Neural crest cell (in vitro differentiated cells): ENCODE measurements at places on chromosomes 3 and 15.

DNA sequence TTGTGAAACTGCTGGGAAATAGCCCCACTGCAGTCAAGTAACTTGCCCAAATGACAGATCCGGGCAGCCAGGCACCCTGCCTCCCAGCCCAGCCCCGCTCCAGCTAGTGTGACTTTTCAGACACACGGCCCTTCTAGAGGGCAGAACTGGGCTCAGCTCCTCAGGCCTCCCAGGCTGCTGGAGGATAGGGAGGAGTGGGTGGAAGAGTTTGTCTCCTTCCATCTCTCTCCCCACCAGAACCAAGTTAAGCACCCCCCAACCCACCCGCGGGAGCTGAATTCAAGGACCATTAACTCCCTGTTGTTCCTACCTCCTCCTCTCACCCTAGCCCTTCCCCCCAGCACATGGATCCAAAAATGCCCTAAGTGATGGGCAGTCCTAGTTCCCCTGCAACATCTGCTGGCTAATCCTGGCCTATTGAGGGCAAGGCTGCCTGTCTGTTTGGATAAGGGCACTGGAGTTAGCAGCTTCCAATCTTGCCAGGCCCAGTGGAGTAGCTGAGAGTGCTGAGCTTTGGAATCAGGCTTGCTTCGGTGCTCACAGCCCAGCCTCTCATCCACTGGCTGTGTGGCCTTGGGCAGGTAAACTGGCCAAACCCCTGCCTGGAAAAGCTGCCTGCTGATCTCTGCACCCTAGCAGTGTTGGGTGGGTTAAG, 3.1 kb downstream of the CCDC33 start:
- no peak for DNase-seq

GRCh38 chr3:15510493-15510892, 11.0 kb downstream of the COLQ start:
- DNase-seq: no peak

GRCh38 chr3:72887705-72888545, at the start of gene GXYLT2:
Gene GXYLT2 (plus strand): TSS chr3:72888046. CDS start chr3:72888234, 188 bp downstream.
- DNase-seq: peak; percentile 53

DNA sequence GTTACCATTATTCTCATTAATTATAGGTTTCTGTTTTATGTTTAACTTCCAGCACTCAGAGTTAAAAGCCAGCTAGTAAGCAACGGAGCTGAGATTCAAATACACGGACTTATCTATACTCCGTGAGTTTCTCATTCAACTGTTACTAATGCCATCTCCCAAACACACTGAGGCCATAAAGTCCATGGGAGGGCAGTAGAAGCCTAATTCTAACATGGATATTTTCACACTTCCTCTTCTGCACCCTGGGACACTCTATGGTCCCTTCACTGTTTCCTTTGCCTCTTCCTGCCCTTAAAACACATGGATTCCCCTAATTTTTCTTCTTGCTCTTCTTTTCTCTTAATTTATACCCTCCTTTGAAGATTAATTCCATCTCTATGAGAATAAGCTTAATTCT, 245.0 kb downstream of the KLF13 start:
- DNase-seq: no peak

- no peak for DNase-seq
Measured at GRCh38 chr15:78630886-78631633, 9.9 kb downstream of the CHRNB4 start.

GRCh38 chr15:81724536-81724935, 321.3 kb downstream of the MEX3B start:
- no peak for DNase-seq

GRCh38 chr3:183449391-183449790, 21.0 kb upstream of the MCF2L2 start:
- no peak for DNase-seq

DNA sequence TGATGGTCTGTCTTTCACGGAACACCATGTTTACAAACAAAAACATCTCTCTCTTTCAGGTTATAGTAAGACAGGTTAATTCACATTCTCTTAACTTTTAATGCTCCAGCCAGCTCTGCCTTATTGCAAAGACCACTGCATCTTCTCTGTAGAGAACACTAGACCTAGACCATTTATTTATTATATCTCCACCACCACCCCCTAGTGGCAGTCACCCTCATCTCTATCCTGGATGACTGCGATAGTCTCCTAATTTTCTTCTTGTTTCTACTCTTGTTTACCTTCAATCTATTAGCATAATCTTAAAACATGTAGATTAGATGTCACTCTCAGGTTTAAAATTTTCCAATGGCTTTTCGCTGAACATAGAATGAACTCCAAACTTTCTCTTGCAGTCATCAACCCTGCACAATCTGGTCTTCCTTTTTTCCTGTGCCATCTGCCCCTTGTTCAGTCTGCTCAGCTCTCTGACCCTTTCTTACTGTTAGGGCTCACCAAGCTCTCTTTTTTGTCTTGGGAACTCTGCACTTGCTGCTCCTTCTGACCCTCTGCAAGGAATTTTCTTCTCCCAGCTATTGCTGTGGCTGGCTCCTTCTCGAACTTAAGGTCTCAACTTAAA, 155.6 kb downstream of the SQOR start:
- peak; percentile 20 for DNase-seq

DNA sequence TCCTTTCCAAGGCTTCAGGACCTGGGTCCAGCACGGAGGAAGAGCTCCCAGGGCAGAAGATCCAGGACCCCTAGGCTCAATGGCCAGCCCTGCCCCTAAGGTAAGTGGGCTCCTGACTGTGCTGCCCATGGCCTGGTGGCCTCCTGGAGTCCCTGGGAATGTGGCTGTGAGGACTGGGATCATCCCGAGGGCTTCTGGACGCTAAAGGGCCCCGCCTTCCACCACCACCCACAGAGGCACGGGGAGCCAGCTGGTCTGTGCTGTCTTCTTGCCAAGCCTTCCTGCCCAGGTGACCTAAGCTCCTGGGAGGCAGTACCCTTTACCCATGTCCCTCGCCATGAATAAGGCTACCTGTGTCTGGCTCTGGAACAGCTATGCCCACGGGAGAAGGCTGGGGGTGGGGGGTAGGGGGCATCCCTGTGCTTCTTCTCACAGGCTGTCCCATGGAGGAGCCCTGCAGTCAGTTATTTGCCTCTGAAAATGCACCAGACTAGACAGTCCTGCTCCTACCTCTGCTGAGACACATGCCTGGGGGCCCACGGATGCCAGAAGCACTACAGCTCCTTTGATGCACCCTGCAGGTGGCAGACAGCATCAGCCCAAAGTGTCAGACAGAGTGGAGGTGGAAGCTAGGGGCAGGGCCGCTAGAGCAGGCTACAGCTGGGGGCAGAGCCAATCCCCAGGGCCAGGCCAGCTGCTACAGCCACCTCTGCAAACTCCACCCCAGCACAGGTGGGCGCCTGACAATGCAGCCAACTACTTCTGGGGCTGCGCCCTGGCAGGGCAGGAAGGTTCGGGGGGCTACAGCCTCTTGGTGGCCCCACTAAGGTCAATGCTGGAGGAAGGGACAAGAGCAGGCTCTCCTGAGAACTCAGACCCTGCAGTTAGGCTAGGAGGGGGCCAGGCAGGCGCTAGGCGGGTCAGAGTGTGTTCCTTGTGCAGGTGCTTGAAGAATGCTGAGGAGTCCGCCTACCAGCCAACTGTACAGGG, 90.9 kb downstream of the SEC22A start:
- DNase-seq: no peak

GRCh38 chr15:66461917-66462316, 35.6 kb downstream of the SNAPC5 start:
- no peak for DNase-seq

- DNase-seq: no peak
Measured at GRCh38 chr3:94596887-94597566, 534.2 kb downstream of the NSUN3 start.

DNA sequence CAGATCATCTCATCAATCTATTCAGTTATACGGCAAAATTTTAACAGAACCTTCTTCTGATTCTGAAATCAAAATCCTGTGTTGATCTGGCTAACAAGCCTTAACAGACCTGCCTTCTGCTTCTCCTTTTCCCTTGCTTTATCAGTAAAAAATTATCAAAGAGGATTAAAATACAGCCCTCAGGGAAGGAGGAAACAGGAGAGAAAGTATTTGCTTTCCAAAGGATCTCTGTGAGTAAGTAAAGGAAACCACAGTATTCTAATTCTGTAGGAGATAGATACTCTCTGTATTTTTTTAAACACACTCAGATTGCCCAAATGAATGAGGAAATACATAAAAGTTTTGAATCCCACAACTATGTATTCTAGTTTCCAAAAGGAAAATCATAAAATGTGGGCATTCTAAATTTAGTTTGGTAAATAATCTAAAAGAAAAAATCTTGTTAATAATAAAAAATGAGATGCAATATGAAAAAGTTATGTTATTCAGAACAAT, 221.8 kb downstream of the ZIC1 start:
- no peak for DNase-seq

- DNase-seq: no peak
Measured at GRCh38 chr3:20396335-20396734, 210.3 kb upstream of the SGO1 start.

GRCh38 chr15:97057503-97057902, 727.0 kb downstream of the NR2F2 start:
- no peak for DNase-seq

- DNase-seq: no peak
Measured at GRCh38 chr15:28167042-28167441, 67.9 kb upstream of the OCA2 start.

- no peak for DNase-seq
Measured at GRCh38 chr15:67025719-67026609, 39.4 kb upstream of the SMAD3 start.

DNA sequence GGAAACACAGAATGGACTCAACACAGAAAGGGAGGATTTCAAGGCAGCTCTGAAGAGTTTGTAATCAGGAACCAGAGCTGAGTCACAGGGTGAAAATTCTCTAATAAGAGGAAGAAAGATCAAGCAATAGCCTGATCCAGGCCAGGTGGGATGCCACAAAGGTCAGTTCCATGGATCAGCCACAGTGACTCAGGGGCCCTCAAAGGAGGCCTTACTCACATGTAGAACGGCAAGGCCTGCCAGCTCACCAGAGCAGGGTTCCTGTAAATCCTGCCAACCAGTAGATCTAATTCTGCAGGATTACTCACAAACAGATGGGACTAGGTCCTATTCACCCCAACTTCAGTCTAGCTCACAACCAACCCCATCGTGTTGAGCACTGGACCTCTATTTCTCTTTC, 78.3 kb upstream of the PPP2R3A start:
- no peak for DNase-seq

DNA sequence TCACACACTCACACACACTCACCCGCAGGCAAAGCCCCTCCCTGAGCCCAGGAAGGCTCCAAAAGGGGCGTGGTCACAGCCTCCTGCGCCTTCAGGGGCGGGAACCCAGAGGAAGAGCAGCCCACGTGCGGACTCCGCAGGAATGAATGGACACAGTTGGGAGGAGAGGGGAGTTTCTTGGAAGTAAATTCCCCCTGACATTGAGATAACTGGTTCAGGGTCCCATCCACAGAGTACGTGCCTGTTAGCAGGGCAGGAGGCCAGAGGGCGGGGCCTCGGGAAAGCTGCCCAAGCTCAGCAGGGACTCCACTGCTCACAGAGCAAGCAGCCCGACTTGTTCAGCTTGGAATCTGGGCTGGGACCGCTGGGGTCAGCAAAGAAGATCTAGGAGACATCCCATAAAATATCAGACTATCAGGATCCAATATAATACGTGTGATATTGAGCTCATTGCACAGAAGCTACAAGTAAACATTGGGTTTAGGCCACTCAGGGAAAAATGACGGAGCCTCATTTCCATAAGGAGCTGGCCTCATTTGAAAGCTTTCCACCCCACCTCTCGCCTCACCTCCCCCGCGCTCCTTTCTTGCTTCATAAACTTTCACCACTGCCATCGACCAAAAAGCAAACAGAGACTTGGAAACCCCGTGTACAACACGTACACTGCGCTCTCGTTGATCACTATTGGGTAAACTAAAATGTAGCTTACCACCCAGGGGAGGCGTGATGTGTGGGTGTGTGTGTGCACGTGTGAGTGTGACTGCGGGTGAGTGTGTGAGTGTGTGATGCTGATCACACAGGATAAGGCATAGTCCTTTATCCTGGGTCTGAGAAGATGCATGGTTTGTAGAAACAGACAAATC, 36.0 kb downstream of the TM2D3 start:
- DNase-seq: peak; percentile 35

- DNase-seq: no peak
Measured at GRCh38 chr3:88671573-88671972, 435.8 kb upstream of the EPHA3 start.

DNA sequence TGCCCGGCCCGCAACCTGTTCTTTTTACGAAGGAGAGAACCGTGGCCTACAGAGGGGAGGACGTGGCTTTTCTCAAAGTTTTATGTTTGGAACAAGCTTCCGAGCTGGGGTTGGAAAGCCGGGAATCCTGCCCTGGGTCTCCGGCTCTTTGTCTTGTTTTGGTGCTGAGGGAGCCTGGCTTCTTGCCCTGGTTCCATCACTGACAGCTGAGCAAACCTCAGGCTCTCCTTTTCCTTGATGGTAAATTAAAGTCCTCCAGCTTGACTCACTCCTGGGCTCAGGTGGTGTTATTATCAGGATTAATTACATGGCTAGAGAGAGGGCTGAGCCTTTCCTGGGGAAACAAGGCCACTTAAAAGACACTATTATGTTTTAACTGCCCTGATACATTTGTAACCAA, 289.5 kb upstream of the RGMA start:
- DNase-seq: no peak

GRCh38 chr3:148727231-148727630, 29.5 kb downstream of the AGTR1 start:
- peak; percentile 48 for DNase-seq

DNA sequence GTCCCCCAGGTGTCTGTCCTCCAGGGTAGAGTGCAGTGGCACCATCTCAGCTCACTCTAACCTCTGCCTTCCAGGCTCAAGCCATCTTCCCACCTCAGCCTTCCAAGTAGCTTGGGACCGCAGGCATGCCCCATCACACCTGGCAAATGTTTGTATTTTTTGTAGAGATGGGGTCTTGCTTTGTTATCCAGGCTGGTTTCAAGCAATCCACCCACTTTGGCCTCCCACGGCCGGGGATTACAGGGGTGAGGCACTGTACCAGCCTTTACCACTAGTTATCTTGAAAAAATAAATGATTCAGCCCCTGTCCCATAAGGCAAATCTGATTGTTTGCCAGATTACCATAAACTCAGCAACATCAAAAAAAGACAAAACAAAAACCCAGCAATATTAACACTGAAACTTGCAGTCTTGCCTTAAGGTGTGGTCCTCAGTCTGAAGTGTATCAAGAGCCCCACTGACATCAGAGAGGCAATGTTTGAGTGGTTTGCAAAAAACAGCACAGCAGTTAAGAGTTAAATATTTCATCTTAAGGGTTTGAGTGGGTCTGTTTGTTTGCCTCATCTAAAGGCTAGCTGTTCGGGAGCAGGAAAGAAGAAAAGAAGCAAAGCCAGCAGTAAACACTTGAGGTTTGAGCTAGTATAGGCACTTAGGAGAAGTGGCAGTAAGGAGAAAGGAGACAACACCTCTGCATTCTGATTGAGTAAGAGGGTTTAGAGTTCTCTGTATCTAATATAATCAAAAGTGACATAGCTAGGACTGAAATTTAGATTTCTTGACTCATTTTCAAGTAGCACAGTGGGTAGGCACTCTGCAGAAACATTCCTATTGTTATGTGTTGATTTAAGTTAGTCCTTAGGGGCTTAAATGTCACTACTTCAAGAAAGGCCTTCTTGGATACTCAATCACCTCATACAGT, 26.3 kb upstream of the EDEM1 start:
- no peak for DNase-seq
